HT-29 (cell line): ENCODE measurements at places on chromosomes 2 and 18.
A peak's percentile ranks its signal among the peaks of the same experiment; 100 is the strongest.

- DNase-seq, result no peak
Measured at GRCh38 chr2:133434959-133435668, 133.1 kb downstream of the NCKAP5 start.

DNA sequence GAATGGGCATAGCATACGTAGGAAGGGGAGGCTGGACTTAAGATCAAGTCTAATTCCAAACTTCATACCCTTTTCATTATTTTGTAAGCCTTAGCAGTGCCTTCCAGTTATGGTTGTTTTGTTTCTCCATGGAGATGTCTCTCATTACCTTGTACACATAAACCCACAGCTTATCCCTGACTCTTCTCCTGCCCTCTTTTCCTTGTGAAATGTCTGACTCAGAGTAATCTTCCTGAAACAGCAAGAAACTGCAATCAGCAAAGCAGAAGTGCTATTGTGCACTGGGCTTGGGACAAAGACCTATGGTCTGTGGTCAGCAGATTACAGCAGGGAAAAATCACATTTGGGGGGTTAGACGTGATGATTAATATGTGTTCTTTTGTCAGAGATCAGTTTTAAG, 176.7 kb downstream of the IKZF2 start:
- DNase-seq, result no peak

- DNase-seq, result no peak
Measured at GRCh38 chr2:196989496-196989895, 63.0 kb upstream of the PGAP1 start.

DNA sequence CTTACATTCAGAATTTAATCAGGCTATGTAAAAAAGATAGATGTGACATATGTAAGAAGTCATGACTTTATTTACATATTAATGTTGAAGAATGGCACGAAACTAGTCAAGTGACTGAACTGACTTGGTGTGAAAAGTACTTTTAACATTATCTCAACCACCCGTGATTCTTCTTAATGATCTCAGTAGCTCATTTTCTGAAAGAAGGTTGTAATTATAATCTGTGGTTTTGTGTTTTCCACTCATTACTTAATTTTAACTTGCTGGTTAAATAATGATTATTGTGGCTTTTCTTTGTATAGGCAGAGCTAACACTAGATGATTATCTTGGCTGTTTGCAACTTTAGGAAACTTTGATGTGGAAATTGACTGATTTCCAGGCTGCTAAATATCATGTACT, 18.5 kb downstream of the KCNJ13 start:
- no peak for DNase-seq

- no peak for DNase-seq
Measured at GRCh38 chr2:7625392-7626138, 708.4 kb downstream of the RNF144A start.

DNA sequence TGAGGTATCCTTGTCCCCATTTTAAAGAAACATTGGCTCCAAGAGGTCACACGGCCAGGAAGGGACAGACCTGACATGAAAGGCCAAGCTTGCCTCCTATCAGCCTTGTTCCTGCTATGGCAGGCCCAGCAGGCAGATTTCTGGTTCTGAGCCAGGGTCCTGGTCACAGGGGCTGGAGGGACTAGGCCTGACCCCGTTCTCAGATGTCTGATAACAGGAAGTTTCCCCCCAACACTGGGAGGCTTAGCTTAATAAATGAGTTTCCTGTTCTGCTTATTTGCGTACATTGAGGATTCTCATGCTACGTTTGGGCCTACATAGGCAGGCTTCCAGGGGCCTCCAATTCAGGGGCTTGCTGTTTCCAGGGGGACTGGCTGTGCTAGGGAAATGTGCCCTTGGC, 107.8 kb upstream of the LTBP1 start:
- no peak for DNase-seq

GRCh38 chr2:177320596-177320995, 56.1 kb upstream of the NFE2L2 start:
- DNase-seq, result no peak

DNA sequence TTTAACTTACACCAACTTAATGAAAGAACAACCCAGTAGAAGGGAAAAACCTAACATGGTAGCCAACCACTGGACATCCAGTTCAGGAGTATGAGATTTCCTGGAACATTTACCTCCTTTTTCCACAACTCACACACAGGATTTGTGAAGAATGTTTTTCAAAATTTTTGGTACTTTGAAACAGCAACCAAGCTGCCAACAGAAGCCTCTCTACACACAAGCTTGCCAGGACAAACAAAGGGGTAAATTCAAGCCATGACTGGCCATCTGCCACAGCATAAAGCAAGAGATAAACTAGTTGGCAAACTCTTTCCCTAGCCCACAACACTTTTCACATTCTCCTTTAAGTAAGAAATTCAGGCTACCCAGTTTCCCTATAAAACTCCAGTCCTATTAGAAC, 21.4 kb downstream of the MGAT4A start:
- DNase-seq, result no peak

GRCh38 chr18:44838971-44839666, 158.4 kb downstream of the SETBP1 start:
- no peak for DNase-seq

- no peak for DNase-seq
Measured at GRCh38 chr18:56269958-56270357, 368.4 kb downstream of the TXNL1 start.

- DNase-seq, result no peak
Measured at GRCh38 chr2:168626647-168627046, 170.6 kb downstream of the CERS6 start.

GRCh38 chr2:213238753-213239495, 45.3 kb upstream of the SPAG16 start:
- peak; percentile 56 for DNase-seq

- DNase-seq, result no peak
Measured at GRCh38 chr2:135803278-135803677, 33.7 kb downstream of the LCT start.

DNA sequence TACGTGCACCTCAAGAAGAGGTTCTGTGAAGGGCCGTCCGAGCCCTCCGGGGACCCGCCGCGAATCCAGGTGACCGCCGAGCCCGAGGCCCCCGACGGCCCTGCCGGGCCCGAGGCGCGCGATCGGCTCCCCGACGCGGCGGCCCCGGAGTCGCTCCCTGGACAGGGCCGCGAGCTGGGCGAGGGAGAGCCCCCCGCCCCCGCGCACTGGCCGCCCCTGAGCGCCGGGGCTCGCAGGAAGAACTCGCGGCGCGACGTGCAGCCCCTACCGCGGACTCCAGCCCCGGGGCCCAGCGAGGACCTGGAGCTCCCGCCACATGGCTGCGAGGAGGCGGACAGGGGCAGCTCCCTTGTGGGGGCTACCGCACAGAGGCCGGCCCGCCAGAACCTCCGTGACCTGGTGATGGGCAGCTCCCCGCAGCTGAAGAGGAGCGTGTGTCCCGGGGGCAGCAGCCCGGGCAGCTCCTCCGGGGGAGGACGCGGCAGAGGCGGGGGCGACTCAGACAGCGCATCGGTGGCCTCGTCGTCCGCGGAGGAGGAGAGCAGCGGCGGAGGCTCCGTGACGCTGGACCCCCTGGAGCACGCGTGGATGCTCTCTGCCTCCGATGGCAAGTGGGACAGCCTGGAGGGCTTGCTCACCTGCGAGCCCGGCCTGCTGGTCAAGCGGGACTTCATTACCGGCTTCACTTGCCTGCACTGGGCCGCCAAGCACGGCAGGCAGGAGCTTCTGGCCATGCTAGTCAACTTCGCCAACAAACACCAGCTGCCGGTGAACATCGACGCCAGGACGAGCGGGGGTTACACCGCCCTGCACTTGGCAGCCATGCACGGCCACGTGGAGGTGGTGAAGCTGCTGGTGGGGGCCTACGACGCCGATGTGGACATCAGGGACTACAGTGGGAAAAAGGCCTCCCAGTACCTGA, 812 bp downstream of the SOWAHC start:
- DNase-seq, result peak; percentile 56

- no peak for DNase-seq
Measured at GRCh38 chr18:66550366-66550765, 53.5 kb downstream of the CDH19 start.

GRCh38 chr2:174327841-174328113, 7.0 kb upstream of the SP9 start:
- DNase-seq, result no peak

- no peak for DNase-seq
Measured at GRCh38 chr2:69715964-69716363, 26.0 kb upstream of the ANXA4 start.

DNA sequence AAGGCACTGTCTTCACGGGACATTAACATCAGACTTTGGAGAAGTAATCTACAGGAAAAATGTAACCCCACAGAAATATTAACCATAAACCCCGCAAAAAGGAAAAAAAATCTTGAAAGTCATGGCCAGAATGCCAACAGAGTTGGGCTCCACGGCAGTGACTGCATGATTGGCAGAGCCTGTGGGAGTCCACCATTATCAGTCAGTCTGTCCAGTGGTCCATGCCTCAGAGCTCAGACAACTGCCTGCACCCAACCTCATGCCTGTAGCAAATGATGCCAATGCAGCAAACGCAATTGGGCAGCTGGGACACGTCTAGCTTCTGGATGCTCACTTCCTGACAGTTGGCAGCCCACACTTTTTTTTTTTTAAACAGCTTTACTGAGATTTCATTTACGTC, 5.1 kb upstream of the PPIG start:
- DNase-seq, result no peak

- no peak for DNase-seq
Measured at GRCh38 chr2:160835166-160835565, 325.1 kb upstream of the TANK start.

DNA sequence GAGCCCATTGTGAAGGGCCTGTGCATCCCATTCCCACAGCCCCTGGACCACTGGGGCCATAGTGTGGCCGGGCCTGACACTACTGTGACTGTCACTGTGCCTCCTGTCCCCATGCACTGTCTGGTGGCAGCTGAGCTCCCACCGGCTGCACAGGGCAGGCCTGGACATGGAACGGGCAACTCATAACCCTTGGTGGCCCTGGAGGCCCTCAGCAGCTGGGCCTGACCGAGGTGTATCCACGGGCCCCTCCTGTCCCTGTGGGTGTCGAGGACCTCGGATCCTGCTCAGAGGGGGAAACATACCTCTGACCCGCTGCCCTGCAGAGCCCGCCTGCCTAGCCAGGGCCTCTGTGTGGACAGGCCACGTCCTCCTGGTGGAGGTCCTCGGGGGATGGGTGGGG, 7.8 kb upstream of the GAL3ST2 start:
- DNase-seq, result no peak

DNA sequence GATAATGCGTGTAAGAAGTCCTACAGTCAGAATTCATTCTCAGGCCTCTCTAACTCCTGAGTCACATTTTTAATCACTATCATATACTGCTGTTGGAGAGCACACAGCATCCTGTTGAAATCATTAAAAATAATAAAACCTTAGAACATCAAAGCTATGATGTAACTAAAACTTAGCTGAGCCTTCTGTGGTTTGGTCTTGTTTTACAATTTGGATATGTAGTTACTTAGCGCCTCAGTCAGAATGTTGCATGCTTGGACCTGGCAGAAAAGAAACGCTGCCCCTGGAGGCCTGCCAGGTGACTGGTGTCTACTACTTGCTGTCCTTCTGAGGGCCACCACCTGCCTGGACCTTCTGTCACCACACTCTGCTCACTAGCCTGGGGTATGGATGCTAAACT, 261.1 kb upstream of the RASGRP3 start:
- no peak for DNase-seq

DNA sequence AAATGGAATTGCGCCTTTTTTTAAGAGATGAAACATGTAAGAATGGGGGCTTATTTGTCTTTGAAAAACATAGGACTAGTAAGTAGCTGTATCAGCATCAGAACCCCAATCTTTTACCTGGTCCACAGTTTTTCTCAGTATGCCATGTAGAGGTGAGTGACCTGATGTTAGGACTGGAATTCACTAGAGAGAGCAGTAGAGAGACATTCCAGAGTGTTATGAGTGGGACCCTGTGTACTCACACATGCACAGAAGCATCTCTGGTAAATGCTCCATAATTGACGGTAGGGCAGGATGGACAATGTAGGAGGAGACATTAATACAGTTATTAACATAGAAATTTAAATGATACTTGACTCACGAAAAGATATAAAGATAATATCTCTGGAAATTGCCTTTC, 1.4 kb upstream of the GALNT13 start:
- no peak for DNase-seq

- no peak for DNase-seq
Measured at GRCh38 chr18:73646196-73646595, 501.4 kb downstream of the FBXO15 start.

GRCh38 chr18:49322765-49323490, 137.5 kb downstream of the DYM start:
- no peak for DNase-seq

DNA sequence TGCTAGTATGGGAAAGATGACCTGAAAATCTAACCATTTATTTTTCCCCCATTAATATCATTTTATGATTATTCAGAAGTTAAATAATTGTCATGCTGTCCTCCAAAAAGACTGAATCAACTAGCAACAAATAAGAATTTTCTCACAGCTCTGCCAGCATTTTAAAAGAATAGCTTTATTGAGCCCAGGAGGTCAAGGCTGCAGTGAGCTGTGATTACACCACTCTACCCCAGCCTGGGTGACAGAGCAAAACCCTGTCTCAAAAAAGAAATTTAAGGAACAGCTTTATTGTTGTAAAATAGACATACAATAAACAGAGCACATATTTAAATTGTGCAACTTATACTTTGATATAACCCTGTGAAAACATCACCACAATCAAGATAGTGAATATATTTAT, 24.8 kb upstream of the IL1A start:
- no peak for DNase-seq

- DNase-seq, result no peak
Measured at GRCh38 chr18:62529597-62529996, 6.8 kb downstream of the ZCCHC2 start.

DNA sequence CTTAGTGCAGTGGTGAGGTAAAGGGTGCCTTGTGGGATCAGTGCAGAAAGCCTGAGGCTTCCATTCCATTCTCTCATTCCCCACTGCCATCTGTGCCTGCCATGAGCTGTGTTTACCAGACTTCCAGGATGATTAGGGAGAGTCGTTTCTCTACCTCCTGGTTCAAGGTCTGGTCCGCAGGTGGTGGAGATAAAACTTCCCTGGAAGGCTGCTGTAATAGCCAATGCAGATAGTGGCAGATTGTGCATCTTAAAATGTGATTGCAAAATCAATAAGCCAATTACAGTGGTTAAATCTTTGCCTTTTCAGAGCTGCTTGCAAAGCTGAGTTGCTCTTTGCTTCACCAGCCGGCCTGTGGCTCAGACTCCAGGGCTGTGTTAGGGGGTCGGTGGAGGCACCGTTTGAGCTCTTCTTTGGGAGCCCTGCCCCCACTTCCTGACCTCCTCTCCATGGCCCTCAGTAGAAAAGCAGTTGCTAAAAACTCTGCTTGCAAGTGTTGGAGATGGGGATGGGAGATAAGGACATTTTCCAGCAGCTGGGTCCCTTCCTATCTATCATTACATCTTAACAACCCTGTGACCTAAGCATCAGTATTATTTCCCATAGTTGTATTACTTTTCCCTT, 95.2 kb upstream of the HS6ST1 start:
- no peak for DNase-seq
